ENCODE measurements at places on chromosomes 7 and 10.

- DNase-seq: peak; percentile 45
Measured at GRCh38 chr10:6722616-6723004, 142.5 kb upstream of the PRKCQ start.

DNA sequence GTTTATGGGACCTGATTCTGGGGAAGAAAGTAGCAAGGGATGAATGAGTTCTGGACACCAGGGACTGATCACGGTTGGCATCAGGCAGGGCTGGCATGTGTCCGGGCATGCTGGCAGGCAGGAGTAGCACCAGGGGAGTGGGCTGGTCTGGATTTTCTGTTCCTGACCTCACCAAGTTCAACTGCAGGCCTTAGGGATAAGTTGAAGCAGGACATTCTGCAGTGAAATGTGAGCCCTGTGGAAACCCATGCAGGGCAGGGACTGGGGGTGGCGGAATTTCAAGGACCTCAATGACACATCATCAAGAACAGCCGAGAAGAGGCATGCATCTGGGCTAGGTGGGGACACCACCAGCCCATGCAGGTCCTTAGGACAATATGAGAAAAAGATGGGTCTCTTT, 80.2 kb upstream of the ADAM12 start:
- no peak for DNase-seq

GRCh38 chr7:44280636-44280992, 44.8 kb downstream of the CAMK2B start:
- DNase-seq: peak; percentile 2

GRCh38 chr7:158971214-158971613, 114.9 kb downstream of the DYNC2I1 start:
- no peak for DNase-seq

DNA sequence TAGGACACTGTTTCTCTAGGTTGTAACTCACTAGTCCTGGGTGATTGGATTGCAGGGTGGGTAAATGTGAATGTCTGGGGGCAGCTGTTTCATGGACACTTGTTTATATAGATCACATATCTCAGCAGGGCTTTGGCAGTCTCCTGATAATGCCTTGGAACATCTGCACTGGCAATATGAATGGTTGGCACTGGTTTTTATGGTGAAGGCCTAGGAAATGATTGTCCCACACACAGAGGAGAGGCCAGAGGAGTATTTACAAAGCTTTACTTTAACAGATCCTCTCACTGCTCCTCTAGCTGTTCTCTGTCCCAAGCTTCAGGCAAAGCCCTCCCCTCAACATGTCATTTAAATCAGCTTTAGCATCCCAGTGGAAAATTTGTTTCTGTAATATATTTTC, 171.3 kb upstream of the STEAP4 start:
- DNase-seq: no peak

DNA sequence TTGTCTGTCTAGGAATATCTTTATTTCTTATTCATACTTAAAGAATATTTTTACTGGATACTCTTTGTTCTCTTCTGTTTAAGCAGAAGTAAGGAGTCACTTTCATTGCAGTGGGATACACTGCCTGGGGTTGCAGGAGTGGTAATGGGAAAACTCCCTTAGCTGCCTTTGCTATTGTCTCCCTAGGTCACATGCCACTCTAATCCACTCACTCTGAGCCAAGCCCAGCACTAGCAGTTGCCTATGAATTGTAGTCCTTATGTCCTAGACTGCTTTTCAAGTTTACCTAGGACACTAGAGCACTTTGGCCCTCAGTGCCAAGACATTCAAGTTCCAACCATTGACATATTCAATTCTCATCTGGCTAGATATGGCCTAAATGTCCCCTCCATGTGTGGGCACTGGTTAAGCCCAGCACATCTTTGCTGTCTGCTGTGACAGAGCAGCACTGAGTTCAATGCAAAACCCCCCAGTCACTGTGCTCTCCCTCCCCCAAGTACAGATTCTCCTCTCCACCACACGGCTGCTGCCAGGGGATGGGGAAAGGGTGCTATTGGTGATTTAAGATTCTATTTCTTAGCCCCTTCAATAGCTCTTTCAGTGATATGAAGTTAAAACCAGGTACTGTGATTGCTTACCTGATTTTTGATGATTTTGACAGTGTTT, 991.7 kb upstream of the KCND2 start:
- DNase-seq: no peak

GRCh38 chr10:48235501-48235900, 39.0 kb downstream of the FRMPD2 start:
- no peak for DNase-seq
